ENCODE measurements at places on chromosomes 16 and 17.
A peak's percentile ranks its signal among the peaks of the same experiment; 100 is the strongest.

- DNase-seq: no peak
These were observed 5.2 kb upstream of the RAB26 start for GRCh38 chr16:2142942-2143877.

DNA sequence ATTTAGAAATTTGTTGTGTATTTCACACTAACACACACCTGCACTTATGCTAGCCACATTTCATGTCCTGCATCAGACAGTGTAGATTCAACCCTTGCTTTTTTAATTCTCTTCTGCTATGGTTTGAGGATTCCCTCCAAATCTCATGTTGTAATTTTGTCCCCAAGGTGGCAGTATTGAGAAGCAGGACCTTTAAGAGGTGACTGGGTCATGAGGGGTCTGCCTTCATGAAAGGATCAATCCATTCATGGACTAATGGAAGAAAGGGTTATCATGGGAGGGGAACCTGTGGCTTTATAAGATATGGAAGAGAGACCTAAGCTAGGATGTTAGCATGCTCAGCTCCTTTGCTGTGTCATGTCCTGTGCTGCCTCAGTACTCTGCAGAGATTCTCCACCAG is 1032.2 kb downstream of the CDH11 start:
- DNase-seq: peak; percentile 0

DNA sequence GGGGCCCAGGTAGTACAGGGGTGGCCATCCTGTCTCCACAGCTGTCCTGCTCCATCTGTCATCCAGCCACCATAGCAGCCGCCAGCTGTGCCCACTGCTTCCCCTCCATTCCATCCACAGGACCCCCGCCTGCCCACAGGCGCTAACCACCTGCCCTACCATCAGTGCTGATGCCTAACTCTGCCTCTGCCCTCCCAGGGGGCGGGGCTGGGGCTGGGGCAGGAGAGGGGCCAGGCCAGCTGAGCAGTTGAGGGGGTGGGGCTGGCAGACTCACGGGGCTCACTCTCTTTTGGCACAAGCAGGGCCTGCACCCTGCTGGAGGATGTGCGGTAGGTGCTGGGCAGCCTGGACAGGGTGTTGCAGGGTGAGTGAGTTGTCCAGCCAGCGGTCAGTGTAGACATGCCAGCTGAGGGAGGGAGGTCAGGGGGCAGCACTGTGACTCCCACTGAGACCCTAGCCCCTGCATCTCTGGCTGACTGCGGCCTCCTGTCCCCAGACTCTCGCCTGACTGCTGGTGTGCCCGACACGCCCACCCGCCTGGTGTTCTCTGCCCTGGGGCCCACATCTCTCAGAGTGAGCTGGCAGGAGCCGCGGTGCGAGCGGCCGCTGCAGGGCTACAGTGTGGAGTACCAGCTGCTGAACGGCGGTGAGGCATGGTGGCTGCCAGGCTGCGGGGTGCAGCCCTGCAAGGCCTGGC is 9.6 kb downstream of the GALK1 start:
- DNase-seq: no peak

- DNase-seq: peak; percentile 25
These were observed 9.2 kb upstream of the GLIS2 start for GRCh38 chr16:4306470-4307214.

- DNase-seq: no peak
These were observed 44.4 kb downstream of the YPEL2 start for GRCh38 chr17:59375857-59376256.

DNA sequence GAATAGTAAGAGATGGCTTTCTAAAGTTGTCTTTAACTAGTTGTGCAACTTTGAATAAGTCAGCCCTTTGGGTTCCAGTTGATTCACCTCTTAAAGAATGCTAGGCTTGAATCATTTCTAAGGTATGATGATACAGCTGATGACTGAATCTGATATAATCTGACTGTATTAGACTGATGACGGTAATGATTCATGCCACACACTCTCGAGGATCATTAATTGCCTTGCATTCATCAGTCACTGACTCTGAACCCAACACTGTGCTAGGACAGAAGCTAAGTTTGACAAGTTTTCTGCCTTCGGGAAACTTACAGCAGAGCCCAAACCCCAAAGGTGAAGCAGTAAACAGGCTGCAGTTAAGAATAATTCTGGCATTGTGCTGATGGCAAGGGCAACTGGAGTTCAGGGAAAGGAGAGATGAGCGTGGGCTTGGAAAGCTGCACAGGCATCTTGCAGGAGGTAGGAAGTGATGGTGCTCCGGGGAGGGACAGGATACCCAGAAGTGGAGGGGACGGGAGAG is 25.8 kb downstream of the ASIC2 start:
- DNase-seq: no peak

GRCh38 chr17:77496401-77496801 is 355.6 kb downstream of the SEC14L1 start:
- DNase-seq: no peak

DNA sequence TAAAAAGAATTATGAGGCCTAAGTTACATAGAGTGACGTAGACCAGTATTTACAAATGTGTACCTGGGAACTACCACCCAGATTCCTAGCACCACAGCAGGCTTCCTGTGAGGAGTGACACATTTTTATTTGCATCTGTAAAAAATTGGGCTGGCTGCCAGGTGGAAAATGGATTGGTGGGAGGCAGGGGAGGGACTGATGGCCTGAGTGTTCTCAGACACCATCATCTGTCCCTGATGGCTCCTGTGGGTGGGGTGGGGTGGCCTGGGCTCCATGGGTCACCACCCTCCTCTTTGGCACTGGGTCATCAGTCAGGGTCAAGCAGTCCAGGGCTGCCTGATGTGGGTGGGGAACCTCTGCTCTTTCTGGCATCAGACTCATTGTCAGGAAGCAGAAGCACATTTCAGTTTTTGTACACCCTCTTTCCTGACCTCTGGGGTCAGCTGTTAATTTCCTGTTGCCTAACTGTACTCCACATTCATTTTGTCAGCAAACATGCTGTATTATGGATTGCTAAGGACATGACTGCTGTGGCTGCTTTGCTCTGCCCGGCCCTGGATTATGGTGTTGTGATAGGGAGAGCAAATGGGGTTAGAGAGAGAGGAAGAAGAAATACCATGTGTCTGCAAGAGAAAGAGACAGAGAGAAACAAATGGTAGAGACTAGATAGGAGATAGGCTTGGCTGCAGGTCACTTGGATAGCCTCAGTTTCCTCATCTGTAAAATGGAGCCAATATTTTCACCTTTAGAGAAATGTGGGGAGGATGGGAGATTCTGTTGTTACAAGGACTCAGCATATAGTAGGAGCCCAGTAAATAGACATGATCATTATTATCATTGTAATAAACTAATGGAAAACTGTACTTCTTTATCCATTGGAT is 11.6 kb upstream of the MFAP4 start:
- no peak for DNase-seq

DNA sequence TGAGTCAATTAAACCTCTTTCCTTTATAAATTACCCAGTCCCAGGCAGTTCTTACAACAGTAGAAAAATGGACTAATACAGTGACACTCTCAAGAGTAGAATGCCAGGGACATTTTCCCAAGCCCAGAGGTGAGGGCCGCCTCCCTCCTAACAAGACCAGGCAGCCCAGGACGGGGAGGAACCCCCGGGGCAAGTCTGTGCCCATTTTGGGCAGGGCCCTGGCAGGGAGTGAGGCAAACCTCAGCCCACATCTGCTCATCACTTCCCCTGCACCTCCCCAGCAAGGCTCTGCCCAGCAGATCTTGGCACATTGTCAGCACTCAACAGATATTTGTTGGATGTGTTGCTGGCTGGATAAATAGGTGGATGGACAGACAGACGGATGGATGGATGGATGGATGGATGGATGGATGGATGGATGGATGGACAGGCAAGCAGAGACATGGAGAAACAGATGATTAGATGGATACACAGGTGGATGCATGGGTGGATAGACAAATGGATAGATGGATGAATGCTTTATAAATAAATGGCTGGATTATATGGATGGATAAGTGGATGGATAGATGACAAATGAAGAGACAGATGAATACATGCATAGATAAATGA is 271.3 kb downstream of the PARN start:
- DNase-seq: no peak

GRCh38 chr17:61981323-61981722 is 53.5 kb upstream of the INTS2 start:
- no peak for DNase-seq
